ENCODE measurements at places on chromosomes 6 and 20.

GRCh38 chr6:84052204-84052882 is 18.8 kb downstream of the MRAP2 start:
- DNase-seq = no peak

DNA sequence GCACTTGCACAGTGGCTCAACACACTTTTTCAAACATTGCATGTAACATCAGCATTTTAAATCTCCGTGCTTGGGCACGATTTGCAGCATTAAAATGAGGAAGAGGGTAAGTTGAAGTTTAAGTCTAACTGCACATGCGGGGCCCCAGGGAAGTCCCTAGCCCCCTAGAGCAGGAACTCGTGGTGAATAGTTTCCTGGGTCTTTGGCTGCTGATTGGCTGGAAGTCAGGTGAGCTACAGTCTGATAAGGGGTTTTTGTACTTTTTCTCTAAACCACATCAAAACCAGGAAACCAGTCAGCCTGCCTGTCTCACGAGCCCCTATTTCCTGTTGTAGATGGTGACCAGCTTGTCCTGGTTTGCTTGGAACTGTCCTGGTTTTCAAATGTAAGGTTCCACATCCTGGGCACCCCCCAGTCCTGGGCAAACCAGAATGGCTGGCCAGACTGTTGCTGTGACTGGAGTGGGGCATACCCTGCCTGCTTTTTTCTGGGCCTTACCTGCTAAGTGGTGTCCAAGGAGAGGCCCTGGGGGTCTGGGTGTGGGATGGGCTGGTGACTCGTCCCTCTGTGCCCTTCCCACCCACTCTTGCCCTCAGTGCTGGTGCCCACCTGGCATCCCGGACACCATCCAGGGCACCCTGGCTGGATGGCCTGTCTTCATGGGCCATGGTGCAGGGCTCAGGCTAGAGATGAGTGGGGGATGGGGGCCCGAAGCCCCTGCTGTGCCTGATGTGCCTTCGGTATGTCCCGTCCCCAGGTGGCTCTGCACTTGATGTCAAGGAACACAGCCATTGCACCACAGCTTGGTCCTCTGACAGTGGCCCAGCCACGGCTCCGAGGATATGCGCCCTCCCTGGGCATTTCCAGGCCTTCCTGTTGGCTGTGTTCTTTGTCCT is 31.8 kb downstream of the SUN5 start:
- DNase-seq = peak; percentile 93

GRCh38 chr6:52019092-52019491 is 68.3 kb downstream of the PKHD1 start:
- DNase-seq = no peak

GRCh38 chr6:56539527-56540105 is 103.1 kb downstream of the DST start:
- DNase-seq = no peak

All from T-helper 1 cell (primary cell).